A673 (cell line): ENCODE measurements at places on chromosomes 5 and 9.

- no peaks in the 10 kb centered on the region for H3K4me1 ChIP-seq
- no peak for DNase-seq
- no peaks in the 10 kb centered on the region for H3K36me3 ChIP-seq
- H3K27me3 ChIP-seq = peaks cover 5% of the 10 kb centered on the region
- H3K27ac ChIP-seq = no peak overlapping the region
These were observed 16.6 kb upstream of the WHRN start for GRCh38 chr9:114521846-114522245.

DNA sequence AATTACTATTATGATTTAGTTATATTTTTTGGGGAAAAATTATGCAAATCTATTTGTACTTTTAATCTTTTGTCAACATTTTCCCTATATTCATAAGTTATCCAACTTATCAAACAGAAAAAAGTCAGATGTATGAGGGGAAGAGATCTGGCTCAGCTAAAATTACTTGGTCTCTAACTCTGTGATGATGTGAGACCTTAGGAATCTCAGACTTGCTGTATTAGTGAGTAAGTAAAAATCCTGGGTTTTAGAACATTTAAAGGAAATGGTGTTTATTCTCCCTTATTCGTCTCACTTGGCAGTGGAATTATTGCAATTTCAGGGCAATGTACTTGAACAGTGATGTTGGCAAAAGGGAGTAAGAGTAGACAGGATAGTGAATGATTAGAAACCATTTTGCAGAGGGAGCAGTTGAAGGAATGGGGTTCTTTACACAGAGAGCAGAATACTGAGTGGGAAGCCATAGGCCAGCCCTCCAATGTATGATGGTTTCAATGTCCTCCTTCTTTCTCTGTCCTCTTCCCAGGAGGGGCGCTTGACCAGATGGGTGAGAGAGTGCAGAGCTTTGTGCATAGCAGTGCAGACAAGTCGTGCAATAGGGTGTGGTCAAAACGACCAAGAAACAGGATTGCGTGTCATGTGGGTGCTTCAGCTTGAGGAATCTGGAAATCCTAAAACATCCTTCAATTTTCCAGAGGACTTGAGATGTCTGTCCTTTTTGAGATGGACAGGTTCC, 91.7 kb downstream of the TENT4A start:
- no peak overlapping the region for H3K4me3 ChIP-seq
- no peak for DNase-seq
- H3K4me1 ChIP-seq = no peaks in the 10 kb centered on the region
- H3K27me3 ChIP-seq = no peaks in the 10 kb centered on the region

DNA sequence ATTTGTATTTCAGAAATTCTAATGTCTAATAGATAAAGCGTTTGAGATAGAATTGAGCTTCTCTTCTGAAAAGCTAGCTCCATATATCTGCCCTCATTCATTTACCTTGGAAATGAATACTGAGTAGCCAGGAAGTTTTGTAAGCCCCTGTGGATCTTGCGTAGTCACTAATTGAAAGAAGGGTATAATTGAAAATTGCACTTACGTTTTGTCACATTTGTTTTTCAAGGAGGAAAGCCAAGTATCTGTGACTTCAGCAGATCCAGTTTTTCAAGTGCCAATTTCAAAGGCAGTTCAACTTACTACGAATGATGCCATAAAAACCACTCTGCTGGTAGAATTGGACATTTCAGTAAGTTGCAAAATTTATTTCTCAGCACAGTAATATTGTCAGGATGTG, 14.0 kb downstream of the MTRR start:
- no peak overlapping the region for H3K4me3 ChIP-seq
- H3K27ac ChIP-seq = no peak overlapping the region
- H3K27me3 ChIP-seq = no peaks in the 10 kb centered on the region
- H3K4me1 ChIP-seq = peaks cover 30% of the 10 kb centered on the region
- peak; percentile 6 for DNase-seq

GRCh38 chr9:98317134-98317857, 61.8 kb upstream of the TBC1D2 start:
- DNase-seq = no peak
- no peaks in the 10 kb centered on the region for H3K4me1 ChIP-seq
- no peaks in the 10 kb centered on the region for H3K36me3 ChIP-seq
- H3K27me3 ChIP-seq = no peaks in the 10 kb centered on the region
- H3K27ac ChIP-seq = no peak overlapping the region
- H3K4me3 ChIP-seq = no peak overlapping the region

DNA sequence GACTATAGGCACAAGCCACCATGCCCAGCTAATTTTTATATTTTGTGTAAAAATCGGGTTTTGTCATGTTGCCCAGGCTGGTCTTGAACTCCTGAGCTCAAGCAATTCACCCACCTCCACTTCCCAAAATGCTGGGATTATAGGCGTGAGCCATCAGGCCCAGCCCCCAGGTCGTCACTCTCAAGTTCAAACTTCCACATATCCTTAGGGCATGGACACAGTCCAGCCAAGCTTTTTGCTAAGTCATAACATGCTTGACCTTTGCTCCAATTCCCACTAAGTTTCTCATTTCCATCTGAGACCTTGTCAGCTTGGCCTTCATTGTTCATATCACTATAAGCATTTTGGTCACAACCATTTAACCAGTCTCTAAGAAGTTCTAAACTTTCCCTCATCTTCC, 43.9 kb upstream of the ARAP3 start:
- H3K27ac ChIP-seq = no peak overlapping the region
- no peaks in the 10 kb centered on the region for H3K4me1 ChIP-seq
- H3K4me3 ChIP-seq = no peak overlapping the region

DNA sequence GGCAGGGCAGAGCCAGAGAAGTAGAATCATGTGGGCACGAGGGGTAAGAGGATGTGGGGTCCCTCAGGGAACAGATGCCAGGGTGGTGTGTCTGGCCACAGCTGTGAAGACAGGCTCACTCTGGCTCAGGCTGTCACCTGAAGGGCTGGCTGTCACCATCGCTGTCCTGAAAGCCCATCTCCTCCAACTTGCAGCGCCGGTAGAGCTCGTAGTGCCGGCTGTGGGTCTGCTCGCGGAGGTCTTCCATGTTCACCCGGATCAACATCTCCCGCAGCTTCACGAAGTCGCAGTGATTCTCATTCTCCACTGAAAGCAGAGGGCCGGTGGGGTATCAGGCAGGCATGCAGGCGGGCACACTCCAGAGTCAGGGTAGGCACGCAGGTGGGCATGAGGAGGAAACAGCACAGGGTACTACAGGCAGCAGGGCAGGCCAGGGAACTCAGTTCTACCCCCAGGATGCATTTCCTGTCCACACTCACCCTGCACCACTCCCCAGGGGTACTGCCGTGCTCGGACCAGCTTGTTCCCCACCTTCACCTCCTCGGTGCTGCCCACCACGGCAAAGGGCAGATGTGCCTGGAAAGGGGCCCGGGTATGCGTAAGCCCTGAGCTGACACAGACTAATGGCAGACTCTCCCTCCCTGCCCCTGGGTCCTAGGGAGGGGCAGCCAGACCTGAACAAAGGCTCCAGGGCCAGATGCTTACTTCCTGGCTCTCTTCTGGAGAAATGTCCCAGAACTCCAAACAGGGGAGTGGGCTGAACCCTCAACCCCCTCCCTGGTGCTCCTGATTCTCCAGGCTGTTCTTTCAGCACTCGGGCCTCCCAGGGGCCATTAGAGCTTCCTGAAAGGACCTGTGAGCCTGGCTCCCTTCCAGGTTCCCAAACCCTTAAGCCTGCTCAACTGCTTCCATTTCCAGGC, 14.4 kb downstream of the CCNI2 start:
- H3K27ac ChIP-seq = no peak overlapping the region
- no peaks in the 10 kb centered on the region for H3K4me1 ChIP-seq
- peaks cover 10% of the 10 kb centered on the region for H3K36me3 ChIP-seq
- no peak overlapping the region for H3K4me3 ChIP-seq

DNA sequence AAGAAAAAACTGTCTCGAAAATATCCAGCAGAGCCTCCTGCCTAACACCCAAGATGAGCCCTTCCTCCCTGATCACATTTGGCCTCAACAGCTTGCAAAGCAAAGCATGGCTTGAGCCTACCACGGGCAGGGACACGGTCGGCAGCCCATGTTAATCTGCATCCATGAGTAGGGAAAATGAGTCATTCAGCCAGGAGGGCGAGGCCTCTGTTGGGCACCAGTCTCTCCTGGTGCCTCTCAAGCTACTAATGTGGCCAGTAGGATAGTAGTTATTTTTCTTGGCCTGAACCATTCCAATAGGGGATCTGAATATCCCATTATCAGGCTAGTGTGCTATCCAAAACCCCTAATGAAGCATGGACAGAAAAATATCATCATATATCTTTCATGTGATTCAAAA, 43.0 kb upstream of the SHB start:
- no peaks in the 10 kb centered on the region for H3K4me1 ChIP-seq
- no peaks in the 10 kb centered on the region for H3K27me3 ChIP-seq
- no peak for DNase-seq

GRCh38 chr9:129143031-129143927, 32.1 kb downstream of the PTPA start:
- H3K27ac ChIP-seq = peak overlapping the region; percentile 6
- no peaks in the 10 kb centered on the region for H3K27me3 ChIP-seq
- peaks cover 17% of the 10 kb centered on the region for H3K36me3 ChIP-seq
- H3K4me1 ChIP-seq = peaks cover 49% of the 10 kb centered on the region
- no peak overlapping the region for H3K4me3 ChIP-seq
- DNase-seq = peak; percentile 90

DNA sequence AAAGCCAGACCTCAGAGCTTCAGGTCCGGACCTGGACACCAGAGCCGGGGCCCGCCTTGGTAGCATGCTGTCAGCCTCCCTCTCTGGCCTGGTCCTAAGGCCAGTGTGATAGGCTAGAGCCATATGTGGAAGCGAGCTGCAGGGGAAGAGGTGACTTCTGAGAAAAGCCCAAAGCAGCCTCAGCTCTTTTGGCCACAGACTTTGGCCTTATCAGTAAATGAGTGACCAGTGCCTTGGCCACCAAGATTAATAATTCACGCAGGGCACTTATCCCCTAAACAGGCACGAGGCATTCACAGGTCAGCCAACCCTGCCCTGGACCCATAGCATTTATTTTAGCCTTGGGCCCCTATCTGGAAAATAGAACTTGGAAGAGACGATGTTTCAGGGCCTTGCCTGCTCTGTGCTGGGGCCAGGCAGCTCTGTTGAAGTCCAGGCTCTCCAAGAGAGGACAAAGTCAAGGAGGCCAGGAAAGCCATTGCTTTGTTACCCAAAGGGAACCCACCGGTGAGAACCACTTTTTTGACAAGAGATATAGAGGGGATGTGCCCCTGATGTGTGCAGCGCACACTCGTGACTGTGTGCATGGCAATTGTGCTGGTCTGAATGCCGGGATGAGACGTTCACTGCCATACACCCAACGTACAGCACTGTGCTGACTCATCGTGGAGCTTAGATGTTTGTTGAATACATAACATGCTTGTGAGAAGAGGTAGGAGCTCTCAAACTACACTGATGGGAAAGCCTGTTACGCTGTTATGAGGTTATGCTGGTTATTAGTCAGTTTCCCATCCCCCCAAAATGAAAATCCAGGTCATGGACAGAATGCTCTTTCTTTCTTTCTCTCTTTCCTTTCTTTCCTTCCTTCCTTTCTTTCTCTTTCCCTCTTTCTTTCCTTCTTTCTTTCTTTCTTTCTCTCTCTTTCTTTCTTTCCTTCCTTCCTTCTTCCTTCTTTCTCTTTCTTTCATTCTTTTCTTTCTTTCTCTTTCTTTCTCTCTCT, 5.0 kb upstream of the SLC34A1 start:
- H3K4me3 ChIP-seq = no peak overlapping the region
- H3K4me1 ChIP-seq = no peaks in the 10 kb centered on the region
- H3K36me3 ChIP-seq = no peaks in the 10 kb centered on the region
- no peaks in the 10 kb centered on the region for H3K27me3 ChIP-seq
- H3K27ac ChIP-seq = no peak overlapping the region

DNA sequence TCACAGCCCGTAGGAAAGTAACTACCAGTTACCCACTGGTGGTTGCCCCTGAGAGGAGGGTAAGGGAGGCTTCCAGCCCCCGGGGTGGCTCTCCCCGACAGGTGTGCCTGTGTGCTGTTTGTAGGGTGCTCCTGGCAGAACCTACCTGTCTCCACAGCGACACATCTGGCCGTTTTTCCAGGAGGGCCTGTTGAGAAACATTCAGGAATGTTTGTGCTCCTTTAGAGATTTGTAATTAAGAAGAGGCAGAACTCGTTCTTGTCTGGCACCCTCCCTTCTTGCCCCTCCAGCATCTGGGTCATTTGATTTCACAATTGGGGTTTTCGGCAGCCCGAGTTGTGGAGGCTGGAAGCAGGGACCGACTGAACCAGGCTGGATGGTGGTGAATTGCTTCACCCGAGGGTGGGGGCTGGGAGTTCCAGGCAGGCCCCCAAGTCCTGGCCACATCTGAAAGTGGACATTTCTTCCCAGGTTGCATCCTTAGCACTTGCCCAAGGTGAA, 74.2 kb downstream of the WWC1 start:
- H3K4me1 ChIP-seq = no peaks in the 10 kb centered on the region
- H3K4me3 ChIP-seq = no peak overlapping the region

DNA sequence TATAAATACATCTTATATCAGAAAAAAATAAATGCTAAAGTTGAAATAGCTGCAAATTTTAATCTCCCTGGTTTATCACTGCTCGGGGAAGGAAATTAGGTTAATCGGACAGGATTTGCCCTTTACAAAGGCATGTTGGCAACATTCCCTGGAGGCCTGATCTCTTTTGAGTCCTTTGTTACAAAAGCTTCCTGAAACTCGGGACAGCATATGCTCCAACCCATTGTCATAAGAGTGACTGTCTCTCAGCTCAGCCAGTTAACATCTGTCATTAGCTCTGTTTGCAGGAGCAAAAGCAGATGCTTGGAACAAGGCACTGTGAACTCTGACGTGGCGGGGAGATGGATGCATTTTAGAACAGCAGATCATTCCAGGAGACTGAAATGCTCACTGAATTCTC, 80.6 kb downstream of the MYO10 start:
- H3K4me1 ChIP-seq = peaks cover 75% of the 10 kb centered on the region
- DNase-seq = peak; percentile 90
- H3K27ac ChIP-seq = peak overlapping the region; percentile 72
- H3K27me3 ChIP-seq = no peaks in the 10 kb centered on the region
- peaks cover 16% of the 10 kb centered on the region for H3K36me3 ChIP-seq

DNA sequence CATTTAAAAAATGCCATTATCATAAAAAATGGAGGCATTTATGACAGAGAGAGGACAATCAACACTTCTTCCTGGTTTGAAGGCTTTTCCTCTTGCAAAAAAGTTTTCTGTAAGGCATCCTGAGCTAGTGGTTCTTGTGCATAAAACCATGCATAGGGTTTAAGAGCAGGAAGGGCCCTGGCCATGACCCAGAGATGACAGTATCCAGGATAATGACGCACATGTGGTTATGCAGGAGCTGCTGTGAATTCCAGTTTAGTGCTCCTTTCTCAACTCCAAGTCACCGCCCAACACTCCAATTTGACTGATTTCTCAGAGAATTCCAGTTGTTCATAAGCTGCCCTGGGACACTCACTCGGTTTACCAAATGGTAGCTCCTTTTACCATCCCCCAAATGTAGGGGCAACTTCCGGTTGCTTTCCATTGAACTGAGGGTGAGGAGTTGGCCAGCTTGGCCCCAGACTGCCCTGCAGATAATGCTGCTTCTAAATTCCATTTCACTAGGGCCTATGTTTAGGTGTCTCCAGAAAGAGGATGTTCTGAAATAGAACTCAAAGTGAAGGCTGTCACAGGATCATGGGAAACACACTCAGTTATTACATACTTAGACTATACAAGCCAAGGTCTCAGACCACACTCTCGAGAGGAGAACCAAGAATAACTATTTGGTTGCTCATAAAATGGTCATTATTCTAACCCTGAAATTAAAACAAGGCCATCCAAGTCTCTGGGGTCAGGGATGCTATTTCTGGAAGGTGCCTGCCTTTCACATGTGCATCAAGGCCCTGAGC, 179.1 kb downstream of the SLIT3 start:
- H3K27me3 ChIP-seq = peaks cover 4% of the 10 kb centered on the region
- no peak overlapping the region for H3K4me3 ChIP-seq
- H3K4me1 ChIP-seq = no peaks in the 10 kb centered on the region
- no peak overlapping the region for H3K27ac ChIP-seq
- DNase-seq = no peak
- no peaks in the 10 kb centered on the region for H3K36me3 ChIP-seq
